Smooth muscle cell of the pulmonary artery (primary cell): ENCODE measurements at places on chromosomes 1 and 21. TPM values are rescaled to one million over a fixed set of nuclear protein-coding genes. Genes with fewer than 3 reads are reported as not detected.

The OR2L3 gene
- total RNA-seq: not detected in 2 replicates

The LRRC3 gene
- 0.26 and 0.65 TPM in 2 replicates for total RNA-seq

The MIXL1 gene
- total RNA-seq: not detected in 2 replicates

The CD1D gene
- total RNA-seq: 0.20 and 0.59 TPM in 2 replicates

The ENTREP3 gene
- 11.1 and 20.4 TPM in 2 replicates for total RNA-seq

The TAS1R1 gene
- 0.20 and 0.46 TPM in 2 replicates for total RNA-seq

The KCNE2 gene
- not detected in 2 replicates for total RNA-seq

The KRTAP7-1 gene
- not detected in 2 replicates for total RNA-seq

The RGL1 gene
- total RNA-seq: 26.5 and 36.4 TPM in 2 replicates
